Stimulated activated CD4-positive, alpha-beta T cell treated with anti-CD3 and anti-CD28 coated beads, Interleukin-12 subunit alpha, Interleukin-12 subunit beta, amount 100 ng/mL, for 24 hours (primary cell): ENCODE measurements at places on chromosomes 5 and 9.

DNA sequence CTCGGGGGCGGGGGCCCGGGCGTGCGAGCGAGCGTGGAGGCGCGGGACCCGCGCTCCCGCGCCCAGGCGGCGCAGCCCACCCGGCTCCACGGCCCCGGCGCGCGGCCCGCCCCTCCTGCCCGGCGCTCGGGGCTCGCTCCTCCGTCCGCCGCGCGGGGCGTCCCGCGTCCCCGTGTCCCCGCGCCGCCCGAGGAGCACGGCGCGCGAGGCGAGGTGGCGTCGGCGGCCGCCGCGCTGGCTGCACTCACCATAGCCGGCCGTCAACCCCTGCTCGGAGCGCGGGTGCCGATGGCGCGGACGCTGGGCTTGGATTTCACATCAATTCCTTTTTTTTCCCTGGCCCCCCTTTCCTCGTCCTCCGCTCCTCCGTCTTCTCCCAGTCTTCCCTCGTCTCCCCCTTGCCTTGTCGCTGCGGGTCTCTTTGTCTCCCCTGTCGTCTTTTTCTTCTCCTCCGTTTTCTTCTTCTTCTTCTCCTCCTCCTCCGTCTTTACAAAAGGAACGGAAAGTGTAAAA, 494 bp downstream of the PTCH1 start:
- no peak for DNase-seq

DNA sequence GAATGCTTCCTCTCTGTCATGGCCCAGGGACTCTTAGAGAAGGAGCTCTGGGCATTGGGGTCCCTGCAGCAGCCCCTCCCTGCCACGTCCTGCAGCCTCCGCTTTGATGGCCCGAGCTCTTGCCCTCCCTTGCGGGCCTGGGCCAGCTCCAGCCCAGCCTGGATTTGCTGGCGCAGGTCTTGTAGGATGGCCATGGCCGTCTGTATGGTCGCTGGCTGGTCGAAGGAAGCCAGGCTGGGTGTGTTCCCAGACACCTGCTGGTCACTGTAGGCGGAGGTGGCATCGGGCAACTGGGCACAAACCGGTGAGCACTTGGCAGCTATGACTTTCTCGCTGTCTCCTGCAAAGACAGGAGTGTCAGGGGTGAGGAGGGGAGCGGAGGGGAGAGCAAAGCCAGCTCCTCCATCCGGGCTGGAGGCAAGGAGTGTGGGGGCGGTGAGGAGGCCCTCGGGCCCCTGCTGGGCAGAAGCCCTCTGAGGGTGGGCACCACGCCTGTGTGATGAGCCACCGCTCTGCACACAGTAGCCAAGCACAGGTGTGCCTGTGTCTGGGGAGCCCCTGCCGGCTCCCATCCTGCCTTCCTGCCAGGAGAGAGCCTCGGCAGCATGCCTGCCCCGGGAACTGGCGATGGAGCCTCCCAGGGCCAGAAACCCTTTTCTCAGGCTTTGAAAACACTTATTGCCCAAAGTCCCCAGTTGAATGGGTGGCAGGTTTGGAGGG, 12.4 kb downstream of the CCDC187 start:
- DNase-seq: no peak

DNA sequence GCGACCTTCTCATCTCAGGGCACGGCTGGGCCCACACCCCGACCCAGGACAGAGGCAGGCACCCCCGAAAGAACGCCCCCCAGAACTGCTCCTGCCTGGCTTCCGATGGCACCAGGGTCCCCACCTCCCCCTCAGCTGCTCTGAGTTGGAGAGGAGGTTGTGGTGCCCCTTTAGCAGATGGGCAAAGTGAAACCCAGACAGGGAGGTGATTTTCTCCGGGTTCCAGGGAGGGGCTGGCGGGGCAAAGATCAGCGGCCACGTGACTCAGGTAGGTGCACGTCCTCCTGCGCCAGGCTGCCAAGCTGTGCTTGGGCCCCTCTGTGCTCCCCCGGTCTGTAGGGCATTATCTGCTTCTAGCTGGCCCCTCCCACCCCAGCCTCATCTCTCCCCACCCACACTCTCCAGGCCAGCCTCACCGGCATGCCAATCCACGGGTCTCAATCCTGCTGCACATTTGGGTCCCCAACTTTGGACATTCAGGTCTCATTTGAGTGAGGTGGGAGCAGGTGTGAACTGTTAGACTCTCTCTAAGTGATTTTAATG, 85.1 kb upstream of the RAPGEF1 start:
- DNase-seq: no peak

- DNase-seq: no peak
Measured at GRCh38 chr5:169805937-169806700, 169.0 kb downstream of the DOCK2 start.

DNA sequence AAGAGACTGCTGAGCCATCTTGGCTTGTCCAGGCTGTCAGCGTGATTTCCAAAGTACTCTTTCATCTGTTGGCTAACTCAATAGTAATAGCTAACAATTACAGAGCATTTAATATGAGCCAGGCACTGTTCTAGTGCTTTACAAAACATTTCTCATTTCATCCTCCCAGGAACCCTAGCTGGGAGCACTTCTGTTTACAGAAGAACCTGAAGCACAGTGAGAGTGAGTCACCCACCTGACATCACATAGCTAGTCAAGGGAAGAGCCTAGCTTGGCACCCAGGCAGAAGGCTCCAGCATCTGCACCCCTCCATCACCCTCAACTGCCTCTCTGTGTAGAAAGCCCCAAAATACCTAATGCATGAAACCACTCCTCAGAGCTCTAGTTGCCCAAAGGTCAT, 57.5 kb upstream of the IQGAP2 start:
- DNase-seq: no peak

DNA sequence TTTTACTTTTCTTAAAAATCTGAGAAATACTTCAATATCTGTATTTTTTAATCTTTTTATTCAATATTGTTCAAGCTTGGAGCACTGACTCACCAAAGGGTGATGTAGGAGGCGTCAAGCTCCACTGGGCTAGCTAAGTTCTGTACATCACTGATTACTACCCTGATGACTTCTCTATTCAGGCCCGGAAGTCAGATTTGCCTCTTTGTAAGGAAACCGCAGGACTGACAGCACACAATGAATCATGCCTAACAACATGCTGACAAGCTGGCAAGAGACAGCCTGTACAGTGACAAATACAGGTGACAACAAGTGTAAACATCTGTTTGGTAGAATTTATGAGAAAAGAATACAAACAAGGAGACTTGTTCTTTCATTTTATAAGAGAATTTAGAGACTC, 627.9 kb upstream of the RORB start:
- no peak for DNase-seq
